ENCODE measurements at places on chromosomes 1 and 21. TPM values are rescaled to one million over a fixed set of nuclear protein-coding genes. Genes with fewer than 3 reads are reported as not detected.
A peak's percentile ranks its signal among the peaks of the same experiment; 100 is the strongest.

GRCh38 chr1:119662034-119662437 lies 14.0 kb upstream of the ZNF697 start:
- DNase-seq = no peak

DNA sequence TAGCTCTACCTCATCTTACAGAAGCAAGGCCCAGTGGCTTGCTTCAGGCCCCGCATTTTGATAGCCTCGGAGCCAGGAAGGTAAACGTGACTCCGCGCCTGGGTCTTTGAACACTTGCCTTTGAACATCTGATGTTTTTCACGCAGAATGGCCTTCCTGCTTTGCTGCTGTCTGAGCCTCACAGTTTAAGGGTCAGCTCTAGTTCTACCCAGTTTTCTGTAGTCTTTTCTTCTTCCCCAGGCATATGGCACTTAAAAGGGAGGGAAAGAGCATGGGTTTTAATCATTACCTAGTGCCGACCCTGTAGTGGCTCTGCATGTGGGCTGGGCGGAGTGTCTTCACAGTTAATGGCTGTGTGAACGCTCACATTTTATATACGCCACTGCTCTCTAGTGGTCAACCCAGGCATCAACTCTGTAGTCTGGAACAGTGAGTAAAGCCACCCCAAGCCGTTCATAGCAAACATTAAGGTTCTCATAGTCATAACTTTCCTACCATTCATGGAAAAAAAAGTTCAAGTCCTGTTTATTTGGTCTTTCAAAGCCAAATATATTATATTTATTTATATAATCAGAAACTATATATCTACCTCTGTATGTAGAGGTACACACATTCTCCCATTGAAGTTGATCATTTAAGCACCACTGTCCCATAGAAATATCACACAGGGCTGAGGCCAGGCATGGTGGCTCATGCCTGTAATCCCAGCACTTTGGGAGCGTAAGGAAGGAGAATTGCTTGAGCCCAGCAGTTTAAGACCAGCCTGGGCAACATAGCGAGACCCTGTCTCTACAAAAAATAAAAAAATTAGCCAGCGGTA lies 78.1 kb downstream of the IER5 start:
- peak; percentile 22 for DNase-seq

Gene CCDC17
- total RNA-seq = 0.47 TPM

DNA sequence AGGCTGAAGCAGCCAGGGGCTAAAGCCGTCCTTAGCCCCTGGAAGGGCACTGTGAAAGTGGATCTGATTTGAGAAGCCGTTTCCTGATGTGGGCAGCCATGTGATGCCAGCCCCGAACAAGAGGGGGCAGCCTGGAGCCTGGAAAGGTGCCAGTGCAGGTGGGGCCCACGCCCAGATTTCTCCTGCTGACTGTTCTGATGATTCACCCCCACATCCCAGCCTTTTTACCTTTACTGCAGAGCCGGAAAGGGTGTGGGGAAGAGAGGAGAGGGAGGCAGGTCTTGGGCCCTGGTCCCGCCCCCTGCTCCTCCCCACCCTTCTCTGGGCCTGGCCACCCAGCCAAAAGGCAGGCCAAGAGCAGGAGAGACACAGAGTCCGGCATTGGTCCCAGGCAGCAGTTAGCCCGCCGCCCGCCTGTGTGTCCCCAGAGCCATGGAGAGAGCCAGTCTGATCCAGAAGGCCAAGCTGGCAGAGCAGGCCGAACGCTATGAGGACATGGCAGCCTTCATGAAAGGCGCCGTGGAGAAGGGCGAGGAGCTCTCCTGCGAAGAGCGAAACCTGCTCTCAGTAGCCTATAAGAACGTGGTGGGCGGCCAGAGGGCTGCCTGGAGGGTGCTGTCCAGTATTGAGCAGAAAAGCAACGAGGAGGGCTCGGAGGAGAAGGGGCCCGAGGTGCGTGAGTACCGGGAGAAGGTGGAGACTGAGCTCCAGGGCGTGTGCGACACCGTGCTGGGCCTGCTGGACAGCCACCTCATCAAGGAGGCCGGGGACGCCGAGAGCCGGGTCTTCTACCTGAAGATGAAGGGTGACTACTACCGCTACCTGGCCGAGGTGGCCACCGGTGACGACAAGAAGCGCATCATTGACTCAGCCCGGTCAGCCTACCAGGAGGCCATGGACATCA lies at the start of gene SFN:
Gene SFN (plus strand): TSS at position 369 of the 904 bp plus-strand sequence. CDS start 64 bp downstream, at position 433.
- no peak for DNase-seq

Gene SH2D1B
- not detected for total RNA-seq

GRCh38 chr1:198601936-198602889 lies 36.6 kb upstream of the PTPRC start:
- no peak for DNase-seq
